ENCODE measurements at places on chromosomes 6 and 20.
A peak's percentile ranks its signal among the peaks of the same experiment; 100 is the strongest.

GRCh38 chr6:135230711-135231468, 49.8 kb downstream of the MYB start:
- DNase-seq: peak; percentile 12

DNA sequence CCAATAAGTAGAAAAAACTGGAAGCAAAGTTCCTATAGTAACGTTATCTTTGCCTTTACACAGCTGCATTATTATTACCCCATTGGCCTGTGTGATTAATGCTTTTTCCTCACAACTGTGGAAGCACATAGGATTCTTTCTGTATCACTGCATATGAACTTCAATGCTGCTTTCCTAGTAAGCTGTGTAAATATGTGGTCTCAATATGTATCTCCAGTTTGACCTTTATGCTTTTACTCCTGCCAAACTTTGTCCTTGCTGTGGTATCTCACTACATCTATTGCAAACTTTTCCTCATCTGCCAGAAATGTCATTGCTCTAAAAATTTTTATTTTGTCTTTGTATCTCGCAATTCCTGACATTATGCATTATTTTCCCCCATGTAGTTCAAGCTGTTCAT, 168.6 kb downstream of the ZFAND3 start:
- peak; percentile 53 for DNase-seq

GRCh38 chr6:111804627-111805235, 68.5 kb downstream of the FYN start:
- peak; percentile 82 for DNase-seq

GRCh38 chr6:111922454-111923297, 49.4 kb upstream of the FYN start:
- peak; percentile 52 for DNase-seq

DNA sequence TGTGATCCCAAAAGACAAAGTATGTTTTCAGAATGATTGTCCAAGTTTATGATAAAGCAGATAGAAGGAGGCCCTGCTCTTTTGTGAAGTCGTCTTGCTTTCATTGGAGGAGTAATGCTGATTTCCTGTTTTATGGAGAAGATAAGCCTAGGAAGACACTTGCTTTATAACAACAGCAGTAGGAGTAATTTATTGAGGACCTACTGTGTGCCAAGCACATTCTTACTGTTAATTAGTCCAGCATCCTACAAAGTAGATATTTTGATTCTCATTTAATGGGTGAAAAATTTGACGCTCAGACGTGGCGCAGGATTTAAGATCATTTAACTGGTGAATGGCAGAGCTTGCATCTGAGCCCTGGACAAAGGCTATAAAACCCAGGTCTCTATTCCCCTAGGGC, 87.6 kb downstream of the ZDHHC14 start:
- DNase-seq: no peak

- no peak for DNase-seq
Measured at GRCh38 chr6:160121981-160122380, 366 bp downstream of the SLC22A1 start.

GRCh38 chr6:154356690-154357089, at the start of gene IPCEF1:
Gene IPCEF1, minus strand, starts transcription at chr6:154356803. Its CDS starts 90,856 bp downstream, at chr6:154265947.
- DNase-seq: no peak

GRCh38 chr6:52352239-52353018, 9.5 kb upstream of the PAQR8 start:
- DNase-seq: peak; percentile 93

- DNase-seq: no peak
Measured at GRCh38 chr6:16837217-16837972, 76.1 kb upstream of the ATXN1 start.

DNA sequence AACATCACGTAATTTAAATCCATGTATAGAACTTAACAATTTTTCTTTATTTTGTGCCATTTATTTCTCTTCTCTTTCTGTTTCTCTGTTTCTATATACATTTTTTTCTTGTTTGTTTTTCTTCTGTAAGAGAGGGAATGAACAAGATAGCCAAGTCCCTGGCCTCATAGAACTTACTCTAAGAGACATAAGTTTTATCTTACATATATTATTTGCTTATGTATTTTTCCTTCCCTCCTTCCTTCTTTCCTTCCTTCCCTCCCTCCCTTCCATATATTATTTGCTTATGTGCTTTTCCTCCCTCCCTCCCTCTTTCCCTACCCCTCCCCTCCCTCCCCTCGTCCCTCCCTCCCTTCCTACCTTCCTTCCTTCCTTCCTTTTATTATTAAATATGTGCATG, 13.0 kb downstream of the DOK5 start:
- no peak for DNase-seq

GRCh38 chr20:50005471-50005981, 22.7 kb downstream of the SNAI1 start:
- peak; percentile 84 for DNase-seq

- no peak for DNase-seq
Measured at GRCh38 chr6:49847014-49847413, 19.3 kb downstream of the CRISP1 start.

DNA sequence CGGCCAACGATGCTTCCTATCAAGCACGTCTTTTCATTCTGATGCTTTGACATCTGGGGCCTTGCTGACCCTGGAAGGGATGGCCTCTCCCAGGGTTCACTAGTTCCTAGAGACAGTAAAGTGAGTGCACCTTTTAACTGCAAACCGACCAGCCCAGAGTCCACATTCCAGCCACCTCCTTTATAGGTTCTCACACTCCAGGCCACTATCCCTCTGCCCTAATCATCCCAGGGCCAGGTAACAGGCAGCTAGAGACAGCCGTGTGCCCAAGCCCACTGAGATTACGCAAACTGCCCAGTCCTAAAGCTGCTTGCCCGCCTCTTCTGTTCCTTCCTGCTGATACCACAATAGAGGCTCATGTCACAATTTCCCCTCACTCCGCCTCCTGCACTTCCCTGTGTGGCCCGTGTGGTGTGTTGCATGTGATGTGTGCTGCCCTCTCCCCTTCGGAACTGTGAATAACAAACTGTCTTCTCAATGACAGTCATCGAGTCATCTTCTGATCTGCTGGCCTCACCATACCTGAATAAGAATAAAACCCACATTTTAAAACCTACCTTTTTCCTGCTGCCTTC, 123.7 kb upstream of the EXOC2 start:
- no peak for DNase-seq

DNA sequence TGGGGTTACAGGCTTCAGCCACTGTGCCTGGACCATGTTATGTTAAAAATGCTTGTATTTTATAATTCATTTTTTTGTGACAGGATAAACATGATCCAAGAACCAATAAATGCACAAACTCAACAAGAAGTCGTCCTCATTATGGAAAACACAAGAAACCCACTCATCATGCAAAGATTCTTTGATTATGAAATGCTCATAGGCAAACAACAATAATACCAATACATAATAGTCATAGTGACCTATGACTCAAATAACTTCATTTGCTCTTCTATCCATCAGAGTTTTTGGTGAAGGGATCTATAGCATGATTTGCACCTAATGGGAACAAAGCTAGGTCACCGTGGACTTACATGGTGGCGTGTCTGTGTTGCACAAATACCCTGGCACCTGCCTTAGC, 217.1 kb upstream of the THEMIS start:
- no peak for DNase-seq

GRCh38 chr6:169253337-169254238, at the start of gene THBS2:
Gene THBS2, minus strand, starts transcription at chr6:169253846. Its CDS starts 3,062 bp downstream, at chr6:169250784.
- DNase-seq: peak; percentile 96

DNA sequence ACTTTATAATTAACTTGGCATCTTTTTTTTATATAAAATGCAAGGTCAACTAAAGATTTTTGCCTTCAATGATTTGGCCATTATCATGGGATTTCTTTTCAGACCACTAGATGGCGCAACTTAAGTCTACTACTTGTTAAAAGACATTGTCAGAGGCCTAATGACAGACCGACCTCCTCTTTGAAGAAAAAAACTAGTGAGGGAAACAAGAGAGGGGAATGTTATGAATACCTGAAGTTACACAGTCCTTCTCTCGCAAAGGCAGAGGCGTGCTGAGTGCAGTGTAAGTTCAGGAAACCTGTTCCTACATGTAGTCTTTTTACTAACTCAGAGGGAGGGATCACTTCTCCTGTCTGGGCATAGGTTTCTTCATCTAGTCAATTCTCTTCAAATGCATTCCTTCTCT, 9.3 kb downstream of the TRAPPC3L start:
- DNase-seq: peak; percentile 82

DNA sequence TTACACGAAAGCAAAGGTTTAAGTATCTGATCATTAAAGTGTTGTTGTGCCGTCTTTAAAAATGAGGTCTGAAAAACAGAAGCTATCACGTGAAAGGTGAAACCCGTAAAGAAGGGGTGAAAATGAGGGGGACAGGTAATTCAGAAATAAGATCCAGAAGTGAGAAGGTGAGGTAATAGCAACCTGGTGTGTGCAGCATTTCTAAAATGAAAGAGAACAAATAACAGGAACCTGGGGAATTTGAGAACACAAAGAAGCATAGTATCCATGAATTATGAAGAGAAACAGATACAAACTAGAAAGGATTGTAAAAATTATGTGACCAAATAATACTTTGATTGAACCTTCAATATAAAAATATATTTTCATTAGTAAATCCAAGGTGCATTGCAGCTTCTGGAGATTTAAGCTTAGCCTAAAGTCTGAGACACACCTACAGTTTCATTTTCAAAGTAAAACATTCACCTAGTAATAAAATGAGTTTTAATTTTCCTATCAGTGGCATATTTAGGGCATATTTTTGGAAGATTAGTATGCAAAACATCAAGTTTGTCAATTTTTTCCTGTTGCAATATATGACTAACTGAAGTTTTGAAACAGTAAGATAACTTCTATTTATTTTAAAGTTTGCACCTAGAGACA, 1.4 kb downstream of the HEY2 start:
- no peak for DNase-seq

DNA sequence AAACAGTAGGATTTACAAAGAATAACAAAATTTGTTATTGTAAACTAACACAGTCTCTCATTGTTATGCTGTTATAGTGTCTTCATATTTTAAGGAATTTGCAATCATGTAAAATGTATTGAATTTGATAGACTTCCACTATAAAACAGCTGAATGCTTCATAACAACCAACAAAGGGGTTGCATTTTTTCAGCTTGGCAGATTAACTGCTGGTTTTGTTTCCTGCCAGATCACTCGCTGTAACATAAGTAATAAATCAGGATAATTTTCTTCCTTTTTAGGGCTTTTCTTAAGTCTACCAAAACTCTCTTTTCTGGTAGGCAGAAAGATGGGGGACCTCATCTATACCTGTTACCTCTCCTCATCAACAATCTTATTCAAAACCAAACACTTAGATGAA, 169.8 kb downstream of the SAMD5 start:
- no peak for DNase-seq

- DNase-seq: no peak
Measured at GRCh38 chr6:155872961-155873360, 417.3 kb upstream of the NOX3 start.

Measured in fibroblast of pulmonary artery (primary cell).